ENCODE measurements at places on chromosomes 7 and 10.

DNA sequence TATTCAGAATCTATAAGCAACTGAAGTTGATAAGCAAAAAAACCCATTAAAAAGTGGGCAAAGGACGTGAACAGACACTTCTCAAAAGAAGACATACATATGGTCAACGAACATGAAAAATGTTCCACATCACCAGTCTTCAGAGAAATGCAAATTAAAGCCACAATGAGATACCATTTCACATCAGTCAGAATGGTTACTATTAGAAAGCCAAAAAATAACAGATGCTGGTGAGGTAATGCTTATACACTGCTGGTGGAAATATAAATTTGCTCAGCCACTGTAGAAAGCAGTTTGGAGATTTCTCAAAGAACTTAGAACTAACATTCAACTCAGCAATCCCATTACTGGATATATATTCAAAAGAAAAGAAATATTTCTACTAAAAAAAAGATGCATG, 332.8 kb upstream of the PLXDC2 start:
- DNase-seq = no peak

- DNase-seq = no peak
Measured at GRCh38 chr7:134469622-134470021, 10.7 kb upstream of the AKR1B1 start.

DNA sequence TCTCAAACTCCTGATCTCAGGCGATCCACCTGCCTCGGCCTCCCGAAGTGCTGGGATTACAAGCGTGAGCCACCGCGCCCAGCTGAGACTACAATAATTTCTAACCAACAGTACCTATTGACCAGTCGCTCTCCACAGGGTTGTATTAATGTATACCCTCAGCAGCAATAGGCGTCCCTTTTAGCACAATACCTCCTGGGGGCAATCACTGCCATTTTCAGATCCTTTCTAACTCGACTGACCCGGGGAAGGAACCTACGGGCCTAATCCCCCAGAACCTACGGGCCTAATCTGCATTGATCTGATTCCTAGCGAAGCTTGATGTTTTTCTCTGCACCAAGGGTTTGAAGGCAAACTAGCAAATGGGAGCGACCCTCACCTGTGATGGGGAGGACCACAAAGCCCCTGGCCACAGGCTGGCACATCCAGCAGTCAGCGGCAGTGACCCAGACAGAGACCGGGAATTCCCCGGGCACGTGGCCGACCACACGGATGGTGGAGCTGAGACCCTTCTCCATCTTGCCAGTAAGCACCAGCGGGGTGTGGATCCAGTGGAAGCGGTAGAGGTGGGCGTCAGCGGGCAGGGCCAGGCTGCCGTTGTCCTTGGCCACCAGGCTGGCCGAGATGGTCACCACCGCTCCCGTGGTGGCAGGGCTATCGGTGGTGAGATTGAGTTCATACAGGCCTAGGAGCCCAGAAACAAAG, 6.9 kb downstream of the TMEM130 start:
- no peak for DNase-seq

GRCh38 chr10:131811630-131812403, 89.0 kb upstream of the PPP2R2D start:
- no peak for DNase-seq

DNA sequence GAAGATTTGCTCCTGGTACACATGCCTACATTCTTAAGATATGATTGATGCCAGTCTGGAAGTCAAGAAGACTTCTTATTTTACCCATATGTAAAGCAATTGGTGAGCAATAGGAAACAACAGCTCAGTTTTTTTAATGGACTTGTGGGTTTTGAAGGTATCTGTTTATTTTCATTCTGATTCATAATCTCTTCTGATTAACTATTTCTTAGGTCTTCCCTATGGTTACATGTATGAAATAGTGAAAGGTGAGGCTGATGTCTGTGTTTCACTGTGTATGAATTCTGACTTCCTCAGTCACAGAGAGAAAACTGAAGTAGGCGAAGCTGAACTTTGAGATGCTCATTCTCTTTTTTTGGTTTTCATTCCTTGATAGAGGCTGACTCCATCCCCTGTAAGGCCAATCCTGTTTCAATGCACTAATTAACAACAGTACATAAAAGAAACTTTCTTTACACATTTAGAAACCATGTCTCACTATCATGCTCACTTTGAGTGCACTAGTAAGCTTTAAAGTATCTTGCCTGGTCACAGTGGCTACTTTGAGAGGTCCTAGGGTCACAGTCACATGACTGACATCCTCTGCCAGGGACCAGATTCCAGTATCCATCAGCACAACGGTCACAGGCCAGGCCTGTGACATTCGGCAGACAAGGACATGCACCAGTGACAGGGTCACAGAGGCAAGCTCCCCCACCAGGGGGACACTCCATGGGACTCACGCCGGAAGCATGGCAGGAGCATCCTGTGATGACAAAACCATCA, 59.5 kb upstream of the LAMB1 start:
- no peak for DNase-seq

GRCh38 chr10:119517235-119518141, 25.0 kb downstream of the RGS10 start:
- no peak for DNase-seq

GRCh38 chr7:117269886-117270285, 53.0 kb downstream of the WNT2 start:
- DNase-seq = no peak

GRCh38 chr7:25068502-25069213, 56.4 kb downstream of the CYCS start:
- DNase-seq = no peak

DNA sequence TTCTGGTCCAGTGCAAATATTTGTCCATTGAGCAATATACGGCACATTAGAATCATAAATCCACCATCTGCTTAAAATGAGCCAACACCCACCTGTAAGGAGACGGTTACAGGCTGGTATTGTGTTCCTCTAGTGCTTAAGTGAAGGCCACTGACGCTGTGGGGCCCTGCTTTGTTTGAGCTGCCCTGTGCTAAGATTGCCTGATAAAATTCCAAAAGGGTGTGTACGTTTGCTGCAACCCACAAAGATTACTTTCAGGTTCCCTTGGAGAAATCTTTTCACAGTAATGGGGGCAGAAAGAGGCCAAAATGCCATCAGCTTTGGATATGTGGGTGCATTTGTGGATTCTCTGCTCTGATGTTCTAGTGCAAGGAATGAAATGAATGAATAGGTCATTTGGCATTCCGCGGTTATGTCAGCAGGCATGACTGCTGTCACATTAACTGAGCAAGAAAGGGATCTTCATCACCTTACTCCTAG, 34.4 kb downstream of the AGR3 start:
- DNase-seq = no peak

DNA sequence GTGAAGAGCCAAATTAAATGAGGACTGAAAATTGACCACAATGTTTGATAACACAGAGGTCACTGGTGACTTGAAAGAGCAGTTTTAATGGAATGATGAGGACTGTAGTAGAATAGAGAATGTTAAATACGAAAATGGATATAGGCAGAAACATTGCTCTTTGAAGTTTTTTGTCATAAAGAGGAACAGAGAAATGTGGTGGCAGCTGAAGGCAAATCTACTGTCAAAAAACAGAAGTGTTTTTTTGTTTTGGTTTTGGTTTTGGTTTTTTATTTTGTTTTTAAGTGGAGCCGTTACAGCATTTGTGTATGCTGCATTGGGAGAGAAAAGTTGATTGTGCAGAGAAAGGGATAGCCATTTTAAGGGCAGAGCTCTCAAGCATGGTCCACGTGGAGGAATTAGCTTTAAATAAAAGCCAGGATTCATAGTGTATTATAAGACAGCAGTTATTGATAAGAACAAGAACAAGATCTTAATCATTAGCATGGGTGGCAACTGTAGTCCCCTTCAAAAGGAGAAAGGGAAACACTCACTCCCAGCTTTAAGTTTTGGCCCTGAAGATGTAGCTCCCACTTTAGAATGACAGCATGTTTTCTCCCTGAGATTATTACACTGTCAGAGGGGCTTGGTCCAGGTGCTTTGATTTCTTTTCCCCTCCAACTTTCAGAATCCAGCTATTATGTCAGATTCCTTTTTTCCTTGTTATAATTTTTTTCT, 156.7 kb upstream of the BET1 start:
- no peak for DNase-seq

- no peak for DNase-seq
Measured at GRCh38 chr7:80106498-80107113, 28.0 kb upstream of the GNAI1 start.

DNA sequence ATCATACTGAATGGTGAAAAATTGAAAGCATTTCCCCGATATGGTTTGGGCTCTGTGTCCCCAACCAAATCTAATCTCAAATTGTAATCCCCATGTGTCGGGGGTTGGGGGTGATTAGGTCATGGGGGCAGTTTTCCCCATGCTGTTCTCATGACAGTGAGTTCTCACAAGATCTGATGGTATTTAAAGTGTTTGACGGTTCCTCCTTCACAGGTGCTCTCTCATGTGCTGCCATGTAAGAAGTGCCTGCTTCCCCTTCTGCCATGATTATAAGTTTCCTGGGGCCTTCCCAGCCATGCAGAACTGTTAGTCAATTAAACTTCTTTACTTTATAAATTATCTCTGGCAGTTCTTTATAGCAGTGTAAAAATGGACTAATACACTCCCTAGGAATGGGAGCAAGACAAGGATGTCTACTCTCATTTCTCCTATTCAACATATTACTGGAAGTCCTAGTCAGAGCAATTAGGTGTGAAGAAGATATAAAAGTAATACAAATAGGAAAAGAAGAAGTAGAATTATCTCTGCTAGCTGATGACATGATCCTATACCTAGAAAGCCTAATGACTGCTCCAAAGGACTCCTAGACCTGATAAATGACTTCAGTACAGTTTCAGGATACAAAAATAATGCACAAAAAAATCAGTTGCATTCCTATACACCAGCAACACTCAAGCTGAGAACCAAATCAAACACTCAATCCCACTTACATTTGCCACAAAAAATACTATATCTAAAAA, 260.6 kb downstream of the RNLS start:
- no peak for DNase-seq
